Fibroblast of lung (primary cell): ENCODE measurements at places on chromosomes 3 and 15.

GRCh38 chr15:71117714-71118305, 2.5 kb downstream of the THSD4 start:
- no peak for DNase-seq

- no peak for DNase-seq
Observed at GRCh38 chr3:115758076-115758763, 134.9 kb downstream of the GAP43 start.

DNA sequence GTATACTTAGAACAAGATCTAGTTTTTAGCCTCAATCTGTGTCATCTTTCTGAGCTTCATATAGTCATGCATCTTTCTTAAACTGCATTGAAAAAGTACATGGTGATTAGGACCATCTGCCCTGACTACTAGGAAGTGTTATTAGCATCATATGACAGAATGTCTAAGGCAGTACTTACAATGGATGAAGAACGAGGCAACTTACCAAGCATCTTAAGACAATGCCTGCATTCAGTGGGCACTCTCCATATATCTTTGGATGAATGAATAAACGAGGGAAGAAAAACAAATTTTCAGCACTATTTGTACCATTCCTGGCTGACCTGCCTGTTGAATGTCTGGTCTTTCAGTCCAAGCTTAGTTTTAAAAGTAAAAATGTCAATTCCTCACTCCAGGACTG, 185.4 kb upstream of the EPHA3 start:
- no peak for DNase-seq

DNA sequence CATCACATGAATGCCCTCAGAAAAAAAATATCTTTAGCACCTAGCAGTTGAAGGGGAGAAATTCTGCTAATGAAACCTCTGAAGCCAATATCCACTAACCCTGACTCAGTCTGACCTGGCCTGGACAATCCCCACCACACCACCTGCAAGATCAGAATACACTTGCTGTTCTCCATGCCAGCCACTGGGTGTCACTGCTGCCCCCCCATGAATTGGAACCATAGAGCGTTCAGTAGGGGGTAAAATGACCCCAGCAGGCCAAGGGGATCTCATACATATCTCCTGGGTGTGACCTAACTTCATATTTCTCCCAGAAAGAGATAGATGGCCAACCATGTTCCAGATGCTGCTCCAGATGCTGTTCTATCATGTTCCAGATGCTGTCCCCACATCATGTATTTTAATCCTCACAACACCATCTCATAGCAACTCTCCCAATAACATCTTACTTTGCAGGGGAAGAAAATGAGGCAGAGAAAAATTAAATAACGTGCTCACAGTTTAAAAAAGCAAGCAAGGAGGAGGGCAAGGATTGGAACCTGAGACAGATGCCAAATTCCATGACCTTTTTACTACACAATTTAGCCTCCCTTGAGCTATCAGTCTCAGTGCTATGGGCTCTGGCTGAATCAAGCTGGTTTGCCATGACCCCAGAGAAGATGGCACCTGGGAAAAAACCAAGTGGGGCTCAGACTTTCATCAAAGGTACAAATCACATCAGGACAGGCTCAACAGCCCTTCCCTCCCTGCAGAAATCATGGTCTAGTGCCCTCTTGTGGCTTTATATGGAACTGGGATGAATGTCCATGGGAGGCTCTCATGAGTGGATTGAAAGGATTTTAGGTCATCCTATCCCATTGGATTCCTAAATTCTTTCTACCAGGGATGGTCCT, 12.4 kb downstream of the NTRK3 start:
- peak; percentile 17 for DNase-seq

DNA sequence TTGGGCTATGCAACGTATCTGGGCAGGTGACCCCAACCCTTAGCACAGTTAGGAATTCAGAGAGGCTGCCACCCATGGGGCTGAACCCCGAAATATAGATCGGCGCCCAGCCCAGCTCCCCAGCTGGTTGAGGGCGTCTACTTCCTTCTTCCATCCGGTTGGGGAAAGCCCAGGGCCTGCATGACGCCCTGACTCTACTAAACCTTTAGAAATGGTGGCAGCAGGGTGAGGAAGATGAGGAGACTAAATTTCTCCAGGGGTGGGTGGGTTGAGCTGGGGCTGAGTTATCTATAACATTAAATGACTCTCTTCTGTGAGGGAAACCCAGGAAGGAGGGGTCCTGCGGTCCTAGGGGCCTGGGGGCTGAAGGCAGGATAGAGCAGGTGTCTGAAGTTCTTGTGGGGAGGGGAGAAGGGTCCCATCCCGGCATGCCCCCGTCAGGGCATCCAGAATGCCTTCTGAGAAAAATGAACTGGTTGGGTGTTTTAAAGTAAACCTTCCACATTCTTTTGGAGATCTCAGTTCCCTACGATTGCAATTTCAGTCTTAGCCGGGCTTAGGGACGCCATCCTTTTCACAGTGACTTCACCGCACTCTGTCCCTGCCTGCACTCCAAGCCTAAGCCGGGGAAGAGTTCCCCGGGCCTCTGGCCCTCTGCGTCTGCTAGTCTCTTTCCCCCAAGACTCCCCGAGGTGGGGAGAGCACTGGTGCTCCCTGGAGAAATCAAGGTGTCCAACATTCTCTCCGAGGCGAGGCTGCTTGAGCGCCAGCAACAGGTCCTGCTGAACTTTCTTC, 28.5 kb downstream of the NR2F2 start:
- DNase-seq: no peak

GRCh38 chr3:114086356-114086755, 29.8 kb downstream of the QTRT2 start:
- DNase-seq: no peak

- no peak for DNase-seq
Observed at GRCh38 chr15:39575180-39575579, 5.7 kb upstream of the THBS1 start.

GRCh38 chr3:186700267-186700666, 16.9 kb upstream of the KNG1 start:
- no peak for DNase-seq

DNA sequence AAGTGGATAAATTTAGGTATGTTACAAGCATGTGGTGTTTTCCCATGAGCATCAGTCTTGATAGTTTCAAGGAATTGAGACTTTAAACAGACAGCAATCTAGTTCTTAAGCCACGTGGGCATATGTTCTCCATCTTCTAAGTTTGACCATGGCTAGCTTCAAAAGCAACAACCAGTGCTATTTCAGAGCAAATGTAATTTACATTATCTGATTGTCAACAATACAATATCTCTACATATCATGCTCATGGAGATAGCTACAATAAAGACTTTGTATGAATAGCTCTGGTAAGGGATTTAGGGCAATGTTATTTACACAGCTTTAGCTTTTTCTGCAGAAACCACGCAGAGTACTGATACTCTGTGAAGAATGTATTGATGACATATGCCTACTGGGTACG, 38.8 kb upstream of the PDZRN3 start:
- DNase-seq: no peak

- DNase-seq: no peak
Observed at GRCh38 chr3:46674031-46674845, 19.2 kb downstream of the ALS2CL start.

DNA sequence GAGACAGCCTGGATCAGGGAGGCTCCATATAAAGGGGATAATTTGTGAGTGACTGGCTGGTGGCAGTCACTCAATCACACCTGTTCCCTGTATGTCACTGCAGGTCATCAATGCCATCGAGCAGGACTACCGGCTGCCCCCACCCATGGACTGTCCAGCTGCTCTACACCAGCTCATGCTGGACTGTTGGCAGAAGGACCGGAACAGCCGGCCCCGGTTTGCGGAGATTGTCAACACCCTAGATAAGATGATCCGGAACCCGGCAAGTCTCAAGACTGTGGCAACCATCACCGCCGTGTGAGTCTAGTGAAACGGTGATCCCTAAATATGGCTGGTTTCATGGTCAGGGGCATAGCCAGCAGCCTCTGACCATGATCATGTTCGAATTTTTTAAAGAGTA, 453.2 kb downstream of the EPHB1 start:
- no peak for DNase-seq

- DNase-seq: peak; percentile 59
Observed at GRCh38 chr3:155426524-155427230, 133.2 kb upstream of the STRIT1 start.
